ENCODE measurements at places on chromosomes 7 and 10.

DNA sequence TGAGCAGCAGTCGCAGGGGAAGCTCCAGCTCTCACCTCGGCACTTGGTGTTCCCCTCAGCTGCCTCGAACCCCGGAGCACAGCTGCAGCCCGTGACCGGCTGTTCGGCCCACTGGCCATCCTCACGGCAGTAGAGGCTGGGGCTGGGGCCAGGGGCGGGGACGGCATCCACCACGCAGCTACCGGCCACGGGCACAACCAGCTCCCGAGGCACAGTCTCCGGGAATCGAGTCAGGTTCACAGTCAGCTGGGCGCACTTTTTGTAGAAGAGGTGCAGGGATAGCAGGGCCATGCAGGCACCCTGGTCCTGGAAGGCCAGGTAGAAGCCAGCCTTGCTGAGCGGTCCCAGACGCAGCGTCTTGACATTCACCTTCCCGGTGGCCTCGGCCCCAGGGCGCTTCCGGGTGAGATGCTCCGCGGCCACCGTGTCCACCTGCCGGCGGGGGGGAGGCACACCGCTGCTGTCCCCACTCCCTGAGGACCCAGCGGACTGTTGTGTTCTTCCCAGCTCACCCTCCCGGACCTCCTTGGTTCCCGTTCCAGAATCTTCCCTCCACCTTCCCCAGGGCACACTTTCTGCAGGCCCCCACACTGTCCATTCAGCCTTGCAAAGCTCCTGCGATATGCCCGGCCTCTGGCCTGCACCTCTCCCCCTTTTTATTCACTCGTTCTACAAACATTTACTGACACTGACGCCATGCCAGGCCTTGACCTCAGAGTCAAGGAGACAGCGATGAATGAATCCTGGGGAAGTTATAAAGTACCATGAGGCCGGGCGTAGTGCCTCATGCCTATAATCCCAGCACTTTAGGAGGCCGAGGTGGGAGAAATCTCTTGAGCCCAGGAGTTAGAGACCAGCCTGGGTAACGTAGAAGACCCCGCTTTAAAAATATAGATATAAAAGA, 4.8 kb downstream of the EPHB4 start:
- DNase-seq, result no peak

DNA sequence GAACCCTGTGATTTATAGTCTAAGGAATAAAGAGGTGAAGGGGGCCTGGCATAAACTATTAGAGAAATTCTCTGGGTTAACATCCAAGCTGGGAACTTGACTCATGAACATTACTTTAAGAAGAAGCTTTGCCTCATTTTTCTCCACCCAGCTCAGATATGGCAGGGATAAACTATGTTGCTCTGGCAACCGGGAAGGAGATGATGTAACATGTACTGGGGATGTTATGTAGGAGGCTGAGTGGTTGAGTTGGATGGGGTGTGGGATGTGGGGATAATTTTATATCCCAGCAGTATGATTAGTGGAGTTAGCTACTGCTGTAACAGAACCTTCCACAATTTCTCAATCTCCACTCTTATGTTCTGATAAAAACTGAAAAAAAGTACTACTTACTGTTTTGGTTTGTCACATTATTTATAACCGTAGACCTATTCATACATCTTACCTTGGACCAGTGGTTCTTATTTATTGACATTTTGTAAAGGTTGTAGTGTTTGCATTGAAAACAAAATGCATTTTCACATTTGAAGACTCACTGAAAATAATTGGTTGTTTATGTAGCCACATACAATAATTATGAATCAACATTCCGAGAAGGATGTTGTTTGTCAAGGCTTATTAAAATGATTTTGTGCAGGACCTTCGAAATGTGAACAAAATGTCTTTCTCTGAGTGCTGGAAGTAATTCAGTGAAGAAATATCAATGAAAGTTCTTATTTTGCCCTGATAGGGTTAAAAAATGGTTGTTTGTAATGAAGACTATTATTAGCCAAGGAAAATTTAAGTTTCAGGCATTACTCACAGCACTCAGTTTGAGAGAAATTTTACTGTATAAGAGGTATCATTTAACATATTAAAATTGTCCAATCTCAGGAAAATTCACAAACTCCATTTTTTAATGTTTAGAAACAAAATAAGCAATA, 1.3 kb downstream of the OR2F2 start:
- peak; percentile 4 for DNase-seq

DNA sequence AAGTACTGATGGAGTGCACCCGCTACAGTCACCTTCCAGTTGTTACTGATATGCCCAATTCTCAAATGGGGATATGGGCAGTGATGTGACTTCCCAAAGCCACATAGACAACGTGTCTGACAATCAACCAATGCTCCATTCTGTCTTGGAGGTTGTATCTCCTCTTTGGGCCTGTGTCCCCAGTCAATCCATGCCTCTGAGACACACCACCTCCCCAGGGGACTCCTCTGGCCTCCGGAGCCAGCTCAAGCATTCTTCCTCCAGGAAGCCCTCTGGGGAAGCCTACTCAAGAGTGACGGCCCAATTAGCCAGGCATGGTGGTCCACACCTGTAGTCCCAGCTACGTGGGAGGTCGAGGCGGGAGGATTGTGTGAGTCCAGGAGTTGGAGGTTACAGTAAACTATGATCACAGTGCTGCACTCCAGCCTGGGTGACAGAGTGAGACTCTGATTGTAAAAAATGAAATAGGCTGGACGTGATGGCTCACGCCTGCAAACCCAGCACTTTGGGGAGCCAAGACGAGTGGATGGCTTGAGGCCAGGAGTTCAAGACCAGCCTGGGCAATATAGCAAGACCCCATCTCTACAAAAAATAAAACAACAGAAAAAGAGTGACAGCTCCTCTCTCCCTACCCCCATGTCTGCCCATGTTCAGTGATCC, 99.5 kb upstream of the TNRC18 start:
- no peak for DNase-seq

DNA sequence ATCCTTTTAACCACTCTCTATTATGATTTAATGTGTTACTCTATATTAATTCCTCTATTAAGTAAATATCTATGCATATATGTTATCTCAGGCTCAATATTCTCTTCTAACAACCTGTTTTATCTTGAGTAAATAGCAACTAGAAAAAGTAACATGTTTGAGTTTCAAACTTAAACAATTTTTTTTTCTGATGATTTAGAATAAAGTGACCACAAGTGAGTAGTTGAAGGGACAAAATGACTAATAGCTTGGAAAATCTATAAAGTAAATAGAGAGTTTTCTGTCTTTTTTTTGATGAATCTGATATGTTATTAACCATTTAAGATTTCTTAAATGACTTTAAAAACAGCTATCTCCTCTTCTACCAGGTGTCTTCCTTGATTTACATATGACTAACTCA, 483.8 kb downstream of the TFEC start:
- no peak for DNase-seq

- no peak for DNase-seq
Measured at GRCh38 chr10:82206831-82207230, 331.8 kb downstream of the NRG3 start.

All from body of pancreas (tissue), 4 donors.